ENCODE measurements at places on chromosomes 11 and 22. TPM values are rescaled to one million over a fixed set of nuclear protein-coding genes. Genes with fewer than 3 reads are reported as not detected.

DNA sequence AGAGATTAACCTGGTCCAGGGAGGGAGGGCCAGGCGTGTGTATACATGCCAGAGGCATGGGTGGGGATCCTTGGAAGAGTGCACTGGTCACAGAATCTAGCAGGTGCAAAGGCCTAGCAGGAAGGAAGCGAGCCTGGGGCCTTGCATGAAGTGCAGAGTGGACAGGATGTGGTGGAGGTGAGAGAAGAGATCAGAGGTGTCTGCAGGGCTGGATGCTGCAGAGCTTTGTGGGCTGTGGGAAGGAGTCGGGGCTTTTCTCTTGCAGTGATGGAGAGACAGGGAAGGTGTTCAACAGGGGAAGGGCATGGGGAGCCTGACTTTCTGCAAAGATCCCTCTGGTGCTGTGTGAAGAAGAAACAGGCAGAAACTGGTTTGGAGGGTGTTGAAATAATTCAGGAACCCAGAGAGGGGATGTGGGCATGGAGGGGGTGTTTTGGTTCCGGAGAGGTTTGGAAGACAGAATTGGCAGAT lies 2.5 kb upstream of the TPST2 start:
- DNase-seq = no peak
- H3K4me3 ChIP-seq = no peak overlapping the region
- peaks cover 8% of the 10 kb centered on the region for H3K4me1 ChIP-seq
- H3K27ac ChIP-seq = no peak overlapping the region
- peaks cover 13% of the 10 kb centered on the region for H3K27me3 ChIP-seq
- peaks cover 27% of the 10 kb centered on the region for H3K36me3 ChIP-seq

GRCh38 chr22:26701323-26701722 lies 43.9 kb downstream of the MIAT start:
- DNase-seq = no peak
- H3K4me3 ChIP-seq = no peak overlapping the region
- H3K27ac ChIP-seq = no peak overlapping the region
- no peaks in the 10 kb centered on the region for H3K4me1 ChIP-seq
- no peaks in the 10 kb centered on the region for H3K27me3 ChIP-seq

DNA sequence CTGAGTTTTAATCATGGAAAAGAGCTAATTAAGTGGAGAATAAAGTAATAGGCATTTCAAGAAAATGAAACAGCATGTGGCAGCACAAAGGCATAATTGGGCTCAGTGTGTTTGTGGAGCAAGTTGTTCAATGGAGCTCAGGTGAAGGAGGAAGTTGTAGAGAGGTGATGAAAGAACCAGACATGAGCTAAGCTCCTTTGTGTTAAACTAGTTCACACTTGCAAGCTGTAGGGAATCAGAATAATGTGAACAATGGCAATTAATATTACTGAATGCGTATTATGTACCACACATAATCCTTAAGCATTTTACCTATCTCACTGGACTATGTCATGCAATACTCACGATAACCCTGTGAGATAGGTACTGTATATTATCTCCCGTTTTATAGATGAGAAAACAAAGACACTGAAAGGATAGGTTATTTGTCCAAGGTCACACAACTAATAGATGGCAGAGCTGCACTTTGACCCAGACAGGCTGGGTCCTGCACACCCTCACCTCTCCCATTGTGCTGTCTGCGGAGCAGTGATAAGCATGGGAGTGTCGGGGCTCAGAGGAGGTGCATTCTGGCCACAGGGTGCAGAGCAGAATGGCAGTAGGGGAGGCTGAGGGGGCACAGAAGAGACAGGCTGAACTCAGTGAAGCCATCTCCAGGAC lies 8.9 kb downstream of the OLFML1 start:
- no peak overlapping the region for H3K4me3 ChIP-seq
- no peak for DNase-seq
- no peak overlapping the region for H3K27ac ChIP-seq
- H3K36me3 ChIP-seq = no peaks in the 10 kb centered on the region
- no peaks in the 10 kb centered on the region for H3K4me1 ChIP-seq

DNA sequence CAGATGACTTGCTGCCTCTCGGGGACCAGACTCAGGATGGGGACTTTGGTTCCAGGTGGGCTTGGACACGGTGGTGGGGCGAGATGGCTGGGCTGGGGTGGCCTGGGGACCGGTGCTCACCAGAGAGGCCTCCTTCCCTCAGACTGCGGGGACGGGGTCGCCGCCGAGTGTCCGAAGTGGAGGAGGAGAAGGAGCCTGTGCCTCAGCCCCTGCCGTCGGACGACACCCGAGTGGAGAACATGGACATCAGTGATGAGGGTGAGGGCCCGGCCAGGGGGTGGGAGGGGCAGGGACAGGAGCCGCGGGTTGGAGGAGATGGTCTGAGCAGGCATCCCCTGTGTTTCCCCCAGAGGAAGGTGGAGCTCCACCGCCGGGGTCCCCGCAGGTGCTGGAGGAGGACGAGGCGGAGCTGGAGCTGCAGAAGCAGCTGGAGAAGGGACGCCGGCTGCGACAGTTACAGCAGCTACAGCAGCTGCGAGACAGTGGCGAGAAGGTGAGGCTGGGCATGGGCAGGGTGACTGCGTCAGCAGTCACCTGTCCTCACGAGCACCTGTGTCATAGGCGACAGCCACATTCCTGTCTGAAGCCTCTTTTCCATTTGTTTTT lies 5.9 kb downstream of the SART1 start:
- no peaks in the 10 kb centered on the region for H3K27me3 ChIP-seq
- H3K4me3 ChIP-seq = no peak overlapping the region
- peaks cover 48% of the 10 kb centered on the region for H3K36me3 ChIP-seq
- peaks cover 11% of the 10 kb centered on the region for H3K4me1 ChIP-seq
- no peak overlapping the region for H3K27ac ChIP-seq

- peak overlapping the region; percentile 70 for H3K4me3 ChIP-seq
- H3K27ac ChIP-seq = no peak overlapping the region
- no peak for DNase-seq
- H3K27me3 ChIP-seq = peaks cover 93% of the 10 kb centered on the region
- H3K36me3 ChIP-seq = no peaks in the 10 kb centered on the region
- peaks cover 11% of the 10 kb centered on the region for H3K4me1 ChIP-seq
Observed at GRCh38 chr11:8263109-8263768, 439 bp downstream of the LMO1 start.

DNA sequence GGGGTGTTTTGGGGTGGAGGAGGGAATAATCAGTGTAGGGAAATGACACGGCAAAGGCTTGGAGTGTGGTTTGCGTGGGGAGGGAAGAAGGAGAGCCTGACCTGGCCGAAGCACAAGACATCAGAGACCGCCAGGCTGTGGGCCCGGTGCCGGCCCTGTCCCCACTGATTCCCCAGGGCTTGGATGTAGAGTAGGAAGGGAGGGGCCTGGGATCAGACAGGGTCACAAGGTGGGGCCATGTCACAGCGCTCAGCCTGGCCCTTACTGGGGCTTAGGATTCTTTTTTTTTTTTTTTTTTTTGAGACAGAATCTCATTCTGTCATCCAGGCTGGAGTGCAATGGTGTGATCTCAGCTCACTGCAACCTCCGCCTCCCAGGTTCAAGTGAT lies 9.8 kb downstream of the PICK1 start:
- no peaks in the 10 kb centered on the region for H3K27me3 ChIP-seq
- H3K27ac ChIP-seq = no peak overlapping the region
- no peak overlapping the region for H3K4me3 ChIP-seq
- H3K36me3 ChIP-seq = peaks cover 53% of the 10 kb centered on the region
- H3K4me1 ChIP-seq = no peaks in the 10 kb centered on the region
- no peak for DNase-seq

GRCh38 chr11:95442531-95443050 lies 211.6 kb upstream of the SESN3 start:
- no peak overlapping the region for H3K27ac ChIP-seq
- H3K4me3 ChIP-seq = no peak overlapping the region
- H3K27me3 ChIP-seq = no peaks in the 10 kb centered on the region
- no peaks in the 10 kb centered on the region for H3K4me1 ChIP-seq
- no peaks in the 10 kb centered on the region for H3K36me3 ChIP-seq

- peaks cover 86% of the 10 kb centered on the region for H3K36me3 ChIP-seq
- no peak for DNase-seq
- no peaks in the 10 kb centered on the region for H3K27me3 ChIP-seq
- peaks cover 41% of the 10 kb centered on the region for H3K4me1 ChIP-seq
Observed at GRCh38 chr11:62708793-62709192, 1.3 kb downstream of the GNG3 start.

- H3K4me3 ChIP-seq = peak overlapping the region; percentile 45
- H3K4me1 ChIP-seq = peaks cover 9% of the 10 kb centered on the region
- no peak for DNase-seq
Observed at GRCh38 chr11:110095554-110095953, 2.4 kb downstream of the ZC3H12C start.

DNA sequence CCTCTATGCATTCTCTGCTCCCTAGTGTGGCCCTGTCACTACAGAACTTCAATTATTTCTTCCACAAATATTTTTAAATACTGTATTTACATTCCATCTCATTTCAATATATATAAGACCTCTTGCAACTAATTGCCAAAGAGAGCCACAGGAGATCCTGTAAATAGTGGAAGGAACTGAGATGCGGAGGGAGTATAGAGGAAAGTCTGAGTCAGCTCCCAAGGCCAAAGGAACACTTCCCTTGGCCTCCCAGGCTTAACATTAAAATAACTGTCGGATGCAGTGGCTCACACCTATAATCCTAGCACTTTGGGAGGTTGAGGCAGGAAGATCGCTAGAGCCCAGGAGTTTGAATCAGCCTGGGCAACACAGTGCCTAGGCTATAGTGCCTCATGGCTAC lies 31.2 kb downstream of the RBFOX2 start:
- no peak overlapping the region for H3K4me3 ChIP-seq
- H3K4me1 ChIP-seq = peaks cover 11% of the 10 kb centered on the region
- no peaks in the 10 kb centered on the region for H3K36me3 ChIP-seq

DNA sequence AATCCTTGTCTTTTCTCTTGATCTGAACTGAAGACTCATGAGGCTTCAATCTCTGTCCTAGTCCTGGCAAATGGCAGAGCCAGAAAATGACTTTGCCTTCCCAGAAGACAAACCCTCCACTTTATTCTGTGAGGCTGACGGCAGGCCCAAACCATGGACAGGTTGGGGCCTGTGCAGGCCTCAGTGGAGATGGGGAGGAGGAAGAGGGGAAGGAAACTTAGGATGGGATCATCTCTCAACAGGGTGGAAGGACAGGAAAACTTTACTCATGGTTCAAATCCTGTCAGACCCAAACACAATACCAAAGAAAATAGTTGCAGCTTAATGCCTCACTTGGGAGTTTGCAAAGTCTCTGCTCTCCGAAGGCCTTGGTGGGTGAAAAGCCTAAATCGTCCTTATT lies 9.8 kb downstream of the RPL27A start:
- H3K27ac ChIP-seq = no peak overlapping the region
- no peaks in the 10 kb centered on the region for H3K27me3 ChIP-seq
- H3K4me1 ChIP-seq = peaks cover 20% of the 10 kb centered on the region
- DNase-seq = no peak
- H3K4me3 ChIP-seq = no peak overlapping the region

GRCh38 chr11:72233773-72234513 lies 9.4 kb downstream of the INPPL1 start:
- no peak for DNase-seq
- peaks cover 50% of the 10 kb centered on the region for H3K36me3 ChIP-seq
- H3K4me3 ChIP-seq = no peak overlapping the region
- no peak overlapping the region for H3K27ac ChIP-seq
- H3K27me3 ChIP-seq = no peaks in the 10 kb centered on the region
- no peaks in the 10 kb centered on the region for H3K4me1 ChIP-seq

DNA sequence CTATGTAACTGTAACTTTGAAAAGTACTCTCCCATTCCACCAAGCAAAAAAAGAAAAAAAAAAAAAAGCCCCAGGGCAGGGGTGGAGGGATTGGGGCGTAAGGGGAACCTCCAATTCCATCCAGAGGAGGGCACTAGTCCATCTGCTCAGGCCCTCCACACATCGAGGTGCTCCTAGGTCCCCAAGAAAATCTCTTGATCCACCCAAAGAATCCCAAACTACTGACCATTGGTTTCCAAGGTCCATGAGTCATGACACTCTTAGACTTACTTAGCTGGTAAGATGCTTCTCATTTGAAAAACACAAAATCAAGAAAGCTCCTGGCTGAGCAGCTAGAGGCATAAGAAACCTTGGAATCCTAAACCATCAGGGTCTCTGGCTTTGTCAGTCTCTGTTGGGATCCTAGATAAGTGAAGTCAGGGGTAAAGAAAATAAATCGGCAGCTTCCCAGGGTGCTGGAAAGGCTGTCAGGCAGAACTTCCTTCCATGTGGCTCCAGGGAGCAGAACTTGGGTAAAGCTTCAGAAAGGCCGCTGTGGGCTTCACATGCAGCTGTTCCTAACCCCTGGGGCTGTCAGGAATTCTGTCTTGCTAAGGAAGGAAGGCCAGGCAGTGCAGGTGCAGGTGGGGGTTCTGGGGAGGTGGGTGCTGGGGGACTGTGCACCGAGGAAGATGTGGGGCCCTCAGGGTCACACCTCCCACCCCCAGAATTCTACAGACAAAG lies 49.4 kb upstream of the ADA2 start:
- no peak for DNase-seq
- no peak overlapping the region for H3K27ac ChIP-seq
- peaks cover 7% of the 10 kb centered on the region for H3K4me1 ChIP-seq
- peaks cover 35% of the 10 kb centered on the region for H3K27me3 ChIP-seq
- no peaks in the 10 kb centered on the region for H3K36me3 ChIP-seq

GRCh38 chr11:11708256-11708655 lies 86.5 kb upstream of the GALNT18 start:
- H3K27me3 ChIP-seq = peaks cover 72% of the 10 kb centered on the region
- H3K36me3 ChIP-seq = no peaks in the 10 kb centered on the region
- no peak overlapping the region for H3K27ac ChIP-seq
- no peak for DNase-seq
- H3K4me3 ChIP-seq = no peak overlapping the region

DNA sequence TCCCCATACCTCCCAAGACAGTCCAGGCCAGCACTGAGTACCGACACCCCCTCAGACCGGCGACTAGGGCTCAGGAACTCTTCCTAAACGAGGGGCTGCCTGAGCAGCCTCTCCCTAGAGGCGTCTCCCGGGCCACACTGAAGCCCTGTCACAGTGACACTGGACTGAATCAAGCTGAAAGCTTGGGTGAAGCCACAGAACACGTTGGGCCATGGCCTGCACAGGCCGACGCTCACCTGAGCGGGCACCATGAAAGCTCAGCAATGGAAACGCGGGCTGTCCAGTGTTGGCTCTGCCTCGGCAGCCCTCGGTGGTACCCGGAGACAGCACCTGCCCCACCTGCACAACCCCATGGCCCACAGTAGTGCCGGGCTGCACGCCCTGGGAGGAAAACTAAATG lies 42.7 kb upstream of the MOB2 start:
- H3K36me3 ChIP-seq = peaks cover 5% of the 10 kb centered on the region
- H3K27me3 ChIP-seq = no peaks in the 10 kb centered on the region
- no peak overlapping the region for H3K27ac ChIP-seq
- no peak for DNase-seq
- peaks cover under 1% of the 10 kb centered on the region for H3K4me1 ChIP-seq

BIRC2 gene
- 32.6 TPM for total RNA-seq

PRAME gene
- total RNA-seq = 5.1 TPM

LYVE1 gene
- not detected for total RNA-seq

GAS2 gene
- 3.9 TPM for total RNA-seq

TIGD3 gene
- total RNA-seq = 0.73 TPM

PRCP gene
- total RNA-seq = 22.0 TPM

SCARF2 gene
- 0.68 TPM for total RNA-seq

WNT11 gene
- total RNA-seq = not detected
